AG10803 (cell line): ENCODE measurements at places on chromosomes 3 and 15.

DNA sequence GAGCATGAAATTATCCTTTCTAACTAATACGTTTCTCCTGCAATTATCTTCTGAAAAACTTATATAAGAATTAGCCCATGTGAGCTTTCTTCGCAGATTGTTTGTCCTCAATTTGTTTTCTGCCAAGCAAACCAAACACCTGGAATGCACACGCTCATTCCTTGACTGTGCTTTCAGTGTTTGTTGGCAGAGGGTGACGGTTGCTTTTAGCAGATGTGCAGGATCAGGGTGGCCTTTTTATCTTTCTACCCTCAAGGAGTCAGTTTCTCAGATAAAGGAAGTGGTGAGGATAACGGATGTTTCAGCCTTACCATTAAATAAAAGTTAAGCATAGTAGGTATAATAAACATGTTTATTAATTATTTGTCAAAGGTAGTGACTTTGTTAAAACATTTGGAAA, 15.2 kb downstream of the ARPP21 start:
- no peak for DNase-seq

- no peak for DNase-seq
Measured at GRCh38 chr15:59200560-59200959, 6.1 kb upstream of the LDHAL6B start.

DNA sequence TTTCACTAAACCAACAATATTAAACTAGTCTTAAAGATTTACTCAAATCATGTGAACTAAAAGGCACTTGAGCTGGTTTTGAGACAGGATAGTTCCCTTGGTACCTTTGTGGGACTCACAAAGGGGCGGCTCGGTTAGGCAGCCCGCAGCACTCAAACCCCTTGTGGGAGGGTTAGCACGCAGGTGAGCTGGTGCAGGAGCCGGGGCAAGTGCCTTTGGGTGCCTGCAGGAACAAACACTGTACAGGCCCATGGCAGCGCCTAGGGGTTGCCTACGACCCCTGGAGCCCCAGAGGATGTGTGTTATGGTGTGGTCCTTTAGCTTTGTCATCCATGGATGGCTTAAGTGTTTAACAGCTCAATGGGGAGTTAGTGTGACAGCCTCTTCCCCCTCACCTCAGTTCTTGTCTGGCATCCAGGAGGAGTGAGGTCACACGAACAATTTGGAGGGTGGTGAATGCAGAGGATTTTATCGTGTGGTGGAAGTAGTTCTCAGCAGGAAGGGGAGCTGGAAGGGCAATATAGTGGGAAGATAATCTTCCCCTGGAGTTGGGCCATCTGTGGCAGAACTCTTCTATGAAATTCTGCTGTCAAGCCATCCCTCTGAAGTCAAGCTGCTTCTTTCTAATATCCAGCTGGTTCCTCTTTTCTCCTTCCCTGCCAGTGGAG, 470.9 kb downstream of the RBMS3 start:
- no peak for DNase-seq

GRCh38 chr3:12484198-12484982, at the start of gene TSEN2:
TSS of gene TSEN2 (plus strand) at chr3:12484480. CDS start at chr3:12489801, 5,321 bp downstream.
- peak; percentile 89 for DNase-seq

GRCh38 chr3:127827808-127828207, 5.5 kb upstream of the MGLL start:
- DNase-seq: no peak

DNA sequence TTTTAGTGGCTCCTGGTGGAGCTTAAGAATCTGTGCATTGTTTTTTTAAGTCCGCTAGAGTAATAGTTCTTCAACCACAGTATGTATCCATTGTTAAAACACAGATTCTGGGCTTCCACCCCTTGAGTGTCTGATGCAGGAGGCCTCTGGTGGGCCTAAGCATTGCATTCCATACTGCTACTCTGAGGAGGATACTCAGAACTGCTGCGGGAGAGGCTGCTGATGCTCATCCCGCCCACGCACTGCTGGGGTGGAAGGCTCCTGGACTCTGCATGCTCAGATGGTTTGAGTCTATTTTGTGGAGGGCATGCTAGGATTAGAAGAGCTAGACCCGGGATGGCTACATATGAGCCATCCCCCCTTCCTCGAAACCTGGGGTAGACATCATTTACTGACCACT, 74.4 kb downstream of the THSD4 start:
- no peak for DNase-seq

DNA sequence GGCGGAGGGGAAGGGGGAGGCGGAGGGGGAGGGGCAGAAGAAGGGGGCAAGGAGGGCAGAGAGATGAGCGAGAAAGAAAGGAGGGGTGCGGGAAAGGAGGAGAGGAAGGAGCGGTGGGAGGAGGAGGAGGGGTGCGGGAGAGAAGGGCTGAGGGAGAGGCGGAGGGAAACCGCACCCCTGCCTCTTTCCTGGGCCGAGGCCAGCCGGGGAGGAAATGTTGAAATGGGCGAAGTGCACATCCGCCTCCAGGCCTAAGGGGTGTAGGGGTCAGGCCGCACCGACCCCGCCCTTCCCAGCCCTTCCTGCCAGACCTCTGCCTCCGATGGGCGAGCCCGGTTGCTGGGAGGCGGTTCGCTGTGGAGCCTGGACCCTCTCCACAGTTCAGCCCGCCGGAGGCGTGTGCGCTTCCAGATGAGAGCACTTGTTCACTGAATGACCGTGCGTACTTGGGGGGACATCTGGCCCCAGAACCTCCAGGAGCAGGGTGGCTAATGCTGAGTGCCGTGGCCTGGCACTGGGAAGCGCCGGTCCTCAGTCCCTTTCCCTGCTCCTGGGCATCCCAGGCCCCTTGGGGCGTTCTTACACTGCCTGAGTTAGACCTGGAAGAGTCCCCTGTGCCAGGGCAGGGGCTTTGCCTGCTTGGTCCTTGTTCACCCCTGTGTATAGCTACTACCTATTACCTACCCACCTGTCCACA, 110.3 kb upstream of the KLF13 start:
- peak; percentile 65 for DNase-seq

- peak; percentile 52 for DNase-seq
Measured at GRCh38 chr3:38136393-38136776, 542 bp downstream of the ACAA1 start.

DNA sequence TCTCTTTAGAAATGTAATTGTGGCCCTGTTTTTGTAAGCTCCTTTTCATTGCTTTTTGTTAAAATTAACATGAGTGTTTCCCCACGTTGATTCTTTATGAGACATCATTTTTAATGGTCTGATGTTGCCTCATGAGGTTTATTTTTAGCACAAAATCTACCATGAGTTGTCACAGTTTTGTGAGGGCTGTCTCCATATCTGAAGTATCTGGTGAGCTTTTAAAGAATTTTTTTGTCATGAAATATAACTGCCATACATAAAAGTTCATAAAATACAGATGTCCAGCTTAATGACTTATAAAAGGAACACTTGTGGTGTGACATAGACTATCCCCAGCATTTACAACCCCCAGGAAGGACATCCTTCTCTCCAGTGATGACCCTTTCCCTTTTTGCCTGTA, 34.3 kb upstream of the CEMIP start:
- DNase-seq: peak; percentile 54

DNA sequence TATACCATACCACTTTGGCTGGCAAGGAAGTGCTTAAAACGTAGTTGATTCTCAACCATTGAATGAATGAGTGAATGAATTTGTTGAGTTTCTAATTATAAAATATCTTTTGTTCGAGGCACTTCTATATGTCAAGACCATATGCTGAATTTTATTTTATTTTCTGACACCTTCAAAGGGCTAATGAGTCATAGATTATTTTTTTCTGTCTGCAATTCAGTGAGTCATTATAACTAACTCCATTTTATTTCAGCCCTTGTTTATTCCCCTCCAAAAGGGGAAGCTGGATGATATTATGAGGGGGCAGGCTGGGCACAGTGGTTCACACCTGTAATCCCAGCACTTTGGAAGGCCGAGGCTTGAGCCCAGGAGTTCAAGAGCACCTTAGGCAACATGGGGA, 142.4 kb downstream of the P2RY1 start:
- DNase-seq: no peak

DNA sequence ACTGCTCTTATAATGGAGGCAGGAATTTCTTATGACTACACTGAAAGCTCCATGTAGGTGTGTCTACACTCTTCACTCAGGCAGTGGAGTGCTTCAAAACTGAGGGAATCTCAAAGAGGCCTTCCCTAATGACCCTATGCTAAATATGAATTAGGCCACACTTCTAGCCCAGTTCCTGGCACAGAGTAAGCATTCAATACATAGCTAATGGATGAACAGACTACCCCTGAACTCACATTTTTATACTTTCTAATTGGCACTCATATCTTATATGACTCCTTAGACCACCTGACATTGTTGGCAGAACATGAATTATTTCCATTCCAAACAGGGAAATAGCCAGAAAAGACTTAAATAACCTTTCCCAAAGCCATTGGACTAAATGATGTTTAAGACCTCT, 3.4 kb downstream of the RARRES1 start:
- DNase-seq: no peak

DNA sequence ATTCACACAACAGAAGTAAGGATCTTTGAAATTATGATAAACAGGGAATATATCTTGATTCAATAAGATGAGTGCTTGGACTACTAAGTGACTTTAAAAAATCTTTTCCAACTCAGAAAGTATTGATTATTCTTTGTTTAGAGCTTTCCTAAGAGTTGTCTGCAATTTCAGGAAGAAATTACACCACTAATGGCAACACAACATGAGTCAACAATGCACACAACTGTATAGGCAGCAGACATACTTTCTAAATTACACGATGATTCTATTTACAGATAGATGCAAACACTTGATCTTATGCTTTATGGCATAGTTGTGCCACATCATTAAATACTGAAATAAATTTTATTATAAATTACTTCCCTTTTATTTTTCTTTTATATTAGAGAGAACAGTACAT, 4.4 kb downstream of the NAA50 start:
- no peak for DNase-seq

DNA sequence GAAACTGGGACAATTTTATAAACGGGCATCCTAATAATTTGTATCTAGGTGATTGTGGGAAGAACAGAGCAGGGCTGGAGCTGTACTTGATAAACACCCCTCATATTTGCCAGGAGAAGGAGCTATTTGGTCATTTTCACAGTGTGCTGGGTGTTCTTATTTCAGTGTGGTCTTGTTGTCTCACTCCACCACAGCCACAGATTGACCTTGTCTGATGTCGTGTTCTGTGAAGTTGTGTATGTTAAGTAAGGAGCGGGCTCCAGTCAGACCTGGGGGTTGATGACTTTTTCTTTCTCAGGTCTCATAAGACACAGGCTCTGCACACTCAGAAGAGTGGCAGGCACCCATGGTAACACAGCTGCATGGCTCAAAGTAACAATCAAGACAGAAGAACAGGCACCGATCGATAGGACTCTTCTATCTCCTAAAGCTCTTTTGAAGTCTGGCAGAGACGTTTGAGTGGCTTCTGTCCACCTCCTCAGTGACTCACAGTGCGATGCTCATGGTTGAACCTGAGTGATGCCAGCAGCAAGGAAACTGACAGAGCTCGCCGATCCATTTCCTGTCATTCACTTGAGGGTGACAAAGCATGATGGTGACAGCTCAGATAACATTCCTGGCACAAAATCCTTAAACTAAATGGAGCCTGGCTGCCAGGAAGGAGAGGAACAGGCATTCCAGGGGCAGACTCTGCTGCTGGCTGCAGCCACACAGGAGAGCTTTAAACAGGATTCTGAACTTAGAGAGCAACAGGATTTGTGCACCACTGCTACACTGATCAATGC, 20.8 kb downstream of the DPH3 start:
- DNase-seq: no peak

- DNase-seq: no peak
Measured at GRCh38 chr3:133840767-133841166, 35.2 kb downstream of the SRPRB start.

DNA sequence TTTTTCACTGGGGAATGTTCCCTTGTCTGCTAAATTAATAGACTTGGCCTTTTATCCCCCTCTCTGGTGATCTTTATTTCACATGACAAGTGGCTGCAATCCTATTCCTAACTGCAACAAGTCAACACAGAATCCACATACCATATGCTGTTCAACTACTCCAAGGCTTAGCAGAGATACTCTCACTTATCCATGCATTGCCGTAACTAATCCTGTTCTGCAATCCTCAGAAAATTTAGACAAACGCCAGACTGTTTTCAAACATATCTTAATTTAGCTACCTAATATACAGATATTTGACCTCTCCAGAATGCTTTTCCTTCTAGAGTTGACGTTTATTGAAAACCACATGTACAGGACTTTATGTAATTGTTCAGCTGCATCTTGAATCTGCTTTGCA, 37.9 kb downstream of the EID1 start:
- DNase-seq: no peak
